Placental pericyte (primary cell): ENCODE measurements at places on chromosomes 5 and 9. TPM values are rescaled to one million over a fixed set of nuclear protein-coding genes. Genes with fewer than 3 reads are reported as not detected.

S1PR3 gene
- total RNA-seq = 39.2 and 93.8 TPM in 2 replicates

LTC4S gene
- total RNA-seq = 0.88 TPM in 1 of 2 replicates, not detected in the other

RASGRF2 gene
- total RNA-seq = 53.2 and 53.7 TPM in 2 replicates

ADAMTS12 gene
- 135 and 203 TPM in 2 replicates for total RNA-seq

HOMER1 gene
- total RNA-seq = 2.4 and 3.5 TPM in 2 replicates

FOXD4L3 gene
- 0.14 TPM in 1 of 2 replicates, not detected in the other for total RNA-seq

HRCT1 gene
- total RNA-seq = 0.43 TPM in 1 of 2 replicates, not detected in the other

CDO1 gene
- total RNA-seq = 1.3 and 6.0 TPM in 2 replicates

GARIN3 gene
- not detected in 2 replicates for total RNA-seq

PCDHGA7 gene
- total RNA-seq = 4.3 and 7.7 TPM in 2 replicates

FGFR4 gene
- total RNA-seq = 0.43 and 1.5 TPM in 2 replicates

DAPK1 gene
- total RNA-seq = 4.0 and 51.6 TPM in 2 replicates

AK3 gene
- 42.5 and 47.7 TPM in 2 replicates for total RNA-seq
